Activated T-helper 9 cell treated with anti-CD3 and anti-CD28 coated beads, Interleukin-2, amount 50 U/mL, for 16 hours (primary cell): ENCODE measurements at places on chromosomes 12 and 14.

DNA sequence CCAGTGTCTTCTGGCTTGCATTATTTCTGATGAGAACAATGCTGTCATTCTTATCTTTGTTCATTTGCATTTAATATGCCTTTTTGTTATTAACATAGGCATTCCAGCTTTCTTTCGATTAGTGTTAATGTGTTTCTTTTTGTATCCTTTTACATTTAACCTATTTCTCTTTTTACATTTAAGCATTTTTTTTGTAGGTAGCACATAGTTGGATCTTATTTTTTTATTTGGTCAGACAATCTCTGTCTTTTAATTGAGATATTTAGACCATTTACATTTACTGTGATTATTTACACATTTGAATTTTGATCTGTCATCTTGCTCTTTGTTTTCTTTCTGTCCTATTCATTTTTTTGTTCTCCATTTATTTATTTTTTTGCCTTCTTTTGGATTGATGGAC is 14.5 kb upstream of the KIF26A start:
- DNase-seq = no peak

DNA sequence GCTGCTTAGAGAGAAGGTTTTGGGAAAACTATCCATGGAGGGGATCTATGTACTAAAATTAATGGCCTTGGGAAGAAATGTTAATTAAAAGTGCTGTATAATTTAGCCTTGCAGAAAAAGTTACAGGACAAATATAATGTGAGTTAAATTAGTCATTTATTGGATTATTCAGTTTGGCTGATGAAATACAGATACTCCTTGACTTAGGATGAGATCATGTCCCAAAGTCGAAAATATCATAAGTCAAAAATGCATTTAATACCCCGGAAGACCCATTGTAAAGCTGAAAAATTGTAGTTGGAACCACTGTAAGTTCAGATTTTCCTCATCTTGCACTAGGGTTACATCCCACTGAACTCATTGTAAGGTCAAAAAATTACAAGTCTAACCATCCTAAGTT is 9.7 kb downstream of the RTRAF start:
- no peak for DNase-seq

DNA sequence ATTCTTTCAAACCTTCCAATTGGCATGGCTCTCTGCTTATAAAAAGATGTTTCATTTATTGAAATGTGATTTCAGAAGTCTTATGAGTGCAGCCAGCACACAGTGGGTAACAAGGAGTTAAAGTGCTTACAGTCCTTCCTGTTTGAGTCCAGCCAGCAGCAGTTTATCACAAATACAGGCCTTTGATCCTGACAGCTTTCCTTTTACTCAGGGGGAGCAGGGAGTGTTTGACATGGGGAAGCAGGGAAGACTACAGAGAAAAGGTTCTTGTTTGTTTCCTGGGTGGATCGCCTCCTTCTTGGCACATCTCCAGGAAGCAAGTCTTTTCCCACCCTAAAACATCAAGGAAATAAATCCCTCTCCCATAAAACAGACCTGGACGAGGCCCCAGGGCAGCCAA is 216.1 kb downstream of the MSRB3 start:
- no peak for DNase-seq

DNA sequence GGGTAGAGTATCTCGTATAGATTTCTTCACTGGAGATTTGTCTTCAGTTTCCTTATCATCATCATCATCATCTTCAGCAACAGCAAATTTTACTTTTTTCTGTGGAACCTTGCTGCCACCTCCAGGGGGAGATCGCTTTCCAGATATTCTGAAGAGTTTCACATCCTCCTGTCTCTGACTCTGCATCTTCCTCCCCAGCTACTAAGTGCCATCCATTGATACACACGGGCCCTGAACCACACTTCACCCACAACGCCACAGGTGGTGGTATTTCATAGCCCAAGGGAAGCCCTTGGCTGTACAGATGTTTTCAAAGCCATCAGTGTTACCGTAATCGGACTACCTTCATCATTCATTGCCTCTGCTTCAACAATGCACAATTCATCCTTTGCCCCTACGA is 82.2 kb downstream of the PPP2R5C start:
- DNase-seq = peak; percentile 31

GRCh38 chr14:54192610-54193009 is 204.2 kb upstream of the CDKN3 start:
- no peak for DNase-seq
